Lung (tissue), 17 donors: ENCODE measurements at places on chromosomes 11 and 22.

DNA sequence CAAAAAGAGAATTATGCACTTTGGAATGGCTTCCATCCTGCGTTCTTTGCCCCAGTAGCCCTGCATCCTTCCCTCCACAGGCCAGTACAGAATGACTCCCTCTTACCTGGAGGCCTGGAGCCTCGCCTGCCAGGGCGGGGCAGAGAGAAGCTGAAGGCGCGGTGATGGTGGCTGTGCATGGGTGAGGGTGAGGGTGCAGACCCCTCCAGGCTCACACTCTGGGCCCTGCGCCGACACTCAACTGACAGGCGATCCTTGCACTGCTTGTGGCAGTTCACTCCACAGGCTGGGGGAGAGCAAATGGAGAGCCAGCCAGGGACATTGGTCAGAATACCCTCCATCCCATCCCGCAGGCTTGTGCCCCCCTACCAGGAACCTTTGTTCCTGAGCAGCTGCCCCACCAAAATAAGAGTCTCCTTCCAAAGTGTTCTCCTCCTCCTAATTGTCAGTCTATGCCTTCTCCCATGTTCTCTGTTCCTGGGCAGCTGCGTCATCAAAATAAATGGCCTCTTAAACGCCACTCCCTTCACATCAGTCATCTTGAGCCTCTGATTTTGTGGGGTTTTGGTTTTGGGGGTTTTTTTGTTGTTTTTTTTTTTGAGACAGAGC, 5.9 kb upstream of the NRXN2 start:
- DNase-seq: no peak

GRCh38 chr11:100675115-100675650, 11.9 kb upstream of the ARHGAP42 start:
- peak; percentile 52 for DNase-seq

- peak; percentile 21 for DNase-seq
Measured at GRCh38 chr11:15968461-15969130, 387.8 kb downstream of the SOX6 start.

DNA sequence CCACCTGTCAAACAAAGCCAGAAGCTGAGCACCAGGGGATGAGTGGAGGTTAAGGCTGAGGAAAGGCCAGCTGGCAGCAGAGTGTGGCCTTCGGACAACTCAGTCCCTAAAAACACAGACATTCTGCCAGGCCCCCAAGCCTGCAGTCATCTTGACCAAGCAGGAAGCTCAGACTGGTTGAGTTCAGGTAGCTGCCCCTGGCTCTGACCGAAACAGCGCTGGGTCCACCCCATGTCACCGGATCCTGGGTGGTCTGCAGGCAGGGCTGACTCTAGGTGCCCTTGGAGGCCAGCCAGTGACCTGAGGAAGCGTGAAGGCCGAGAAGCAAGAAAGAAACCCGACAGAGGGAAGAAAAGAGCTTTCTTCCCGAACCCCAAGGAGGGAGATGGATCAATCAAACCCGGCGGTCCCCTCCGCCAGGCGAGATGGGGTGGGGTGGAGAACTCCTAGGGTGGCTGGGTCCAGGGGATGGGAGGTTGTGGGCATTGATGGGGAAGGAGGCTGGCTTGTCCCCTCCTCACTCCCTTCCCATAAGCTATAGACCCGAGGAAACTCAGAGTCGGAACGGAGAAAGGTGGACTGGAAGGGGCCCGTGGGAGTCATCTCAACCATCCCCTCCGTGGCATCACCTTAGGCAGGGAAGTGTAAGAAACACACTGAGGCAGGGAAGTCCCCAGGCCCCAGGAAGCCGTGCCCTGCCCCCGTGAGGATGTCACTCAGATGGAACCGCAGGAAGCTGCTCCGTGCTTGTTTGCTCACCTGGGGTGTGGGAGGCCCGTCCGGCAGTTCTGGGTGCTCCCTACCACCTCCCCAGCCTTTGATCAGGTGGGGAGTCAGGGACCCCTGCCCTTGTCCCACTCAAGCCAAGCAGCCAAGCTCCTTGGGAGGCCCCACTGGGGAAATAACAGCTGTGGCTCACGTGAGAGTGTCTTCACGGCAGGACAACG, 11.7 kb downstream of the CXCR5 start:
- no peak for DNase-seq

DNA sequence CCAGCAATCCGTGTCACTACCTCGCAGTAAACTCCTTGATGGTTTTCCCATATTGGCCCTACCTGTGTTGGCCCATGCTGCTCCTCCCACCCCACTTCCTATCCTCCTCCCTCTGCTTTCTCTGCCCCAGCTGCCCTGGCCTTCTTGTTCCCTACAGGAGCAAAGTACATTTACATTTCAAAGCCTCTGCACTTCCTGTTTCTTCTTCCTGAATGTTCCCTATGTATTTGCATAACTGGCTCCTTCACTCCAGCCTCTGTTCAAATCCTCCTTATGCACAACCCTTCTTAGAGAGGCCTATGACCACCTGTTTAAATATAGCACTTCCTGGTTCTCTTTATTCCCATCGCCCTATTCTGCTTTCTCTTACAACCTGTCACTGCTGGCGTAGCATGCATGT, 62.2 kb downstream of the PARVA start:
- no peak for DNase-seq

- DNase-seq: no peak
Measured at GRCh38 chr11:3958281-3958680, 102.8 kb downstream of the STIM1 start.

DNA sequence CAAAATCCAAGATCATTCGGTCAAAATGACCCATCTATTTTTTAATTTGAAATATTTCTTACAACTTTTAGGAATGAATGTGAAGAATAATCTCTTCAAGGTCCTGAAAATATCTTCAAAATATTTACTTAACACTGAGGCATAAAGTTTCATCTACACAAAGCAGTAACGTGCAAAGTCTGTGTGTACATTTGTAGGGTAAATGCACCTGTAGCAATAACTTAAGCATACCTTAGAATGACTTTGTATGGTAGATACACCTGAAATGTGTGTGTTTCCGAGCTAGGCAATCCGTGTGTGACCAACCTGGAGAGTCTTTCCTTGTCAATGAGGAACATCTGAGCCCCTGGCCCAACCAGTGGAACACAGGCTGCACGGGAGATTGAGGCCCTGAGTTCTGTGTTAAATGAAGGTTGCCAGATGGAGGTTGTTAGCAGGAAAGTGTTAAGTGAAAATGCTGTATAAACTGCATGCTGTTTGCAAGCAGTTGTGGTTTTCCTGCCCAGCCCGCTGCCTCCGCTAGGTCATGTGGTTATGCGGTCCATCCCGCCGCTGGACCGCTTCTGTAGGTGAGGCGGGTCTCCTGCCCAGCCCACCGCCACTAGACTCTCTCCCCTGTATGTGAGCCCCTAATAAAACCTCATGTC, 7.6 kb upstream of the CTR9 start:
- no peak for DNase-seq

DNA sequence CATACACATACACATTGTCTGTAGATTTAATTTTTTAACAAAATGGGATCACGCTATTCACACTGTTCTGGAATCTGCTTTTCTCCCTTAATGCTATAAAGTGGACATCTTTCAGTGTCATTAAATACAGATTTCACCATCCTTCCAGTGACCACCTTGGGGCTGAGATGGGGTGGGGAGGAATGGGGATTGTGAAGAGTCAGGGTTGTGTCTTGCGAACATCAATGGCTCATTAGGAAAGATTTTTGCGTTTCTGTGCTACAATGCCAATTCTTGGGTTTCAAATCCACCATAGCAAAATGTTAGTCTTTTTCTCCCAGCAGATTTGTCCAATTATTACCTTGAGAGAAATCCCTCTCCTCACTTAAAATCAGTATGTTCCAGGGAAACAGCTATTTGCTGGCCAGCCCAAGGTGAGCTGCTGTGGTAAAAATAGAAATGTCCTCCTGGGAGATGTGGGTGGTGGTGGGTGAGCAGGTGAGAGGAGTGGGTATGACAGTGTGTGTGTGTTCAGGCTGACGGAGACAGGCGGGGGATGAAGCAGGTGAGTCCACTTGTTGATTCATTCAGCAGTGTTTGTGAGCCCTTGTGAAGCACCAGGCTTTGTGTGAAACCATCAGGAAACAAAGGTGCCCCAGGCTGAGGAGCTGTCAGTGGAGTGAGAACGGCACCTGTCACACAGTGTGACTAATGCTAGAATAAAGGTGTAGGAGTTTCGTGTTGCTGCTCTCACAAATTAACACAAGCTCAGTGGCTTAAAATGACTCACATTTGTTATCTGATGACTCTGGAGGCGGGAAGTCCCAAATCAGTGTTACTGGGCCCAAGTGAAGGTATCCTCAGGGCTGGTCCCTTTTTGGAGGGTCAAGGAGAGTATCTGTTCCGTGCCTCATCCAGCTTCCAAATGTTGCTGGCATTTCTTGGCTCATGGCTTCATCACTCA, 1.7 kb upstream of the CBX6 start:
- peak; percentile 10 for DNase-seq

GRCh38 chr11:123624974-123625373, 29.4 kb downstream of the SCN3B start:
- DNase-seq: no peak

GRCh38 chr11:108235633-108236032, 12.8 kb downstream of the ATM start:
- DNase-seq: no peak

DNA sequence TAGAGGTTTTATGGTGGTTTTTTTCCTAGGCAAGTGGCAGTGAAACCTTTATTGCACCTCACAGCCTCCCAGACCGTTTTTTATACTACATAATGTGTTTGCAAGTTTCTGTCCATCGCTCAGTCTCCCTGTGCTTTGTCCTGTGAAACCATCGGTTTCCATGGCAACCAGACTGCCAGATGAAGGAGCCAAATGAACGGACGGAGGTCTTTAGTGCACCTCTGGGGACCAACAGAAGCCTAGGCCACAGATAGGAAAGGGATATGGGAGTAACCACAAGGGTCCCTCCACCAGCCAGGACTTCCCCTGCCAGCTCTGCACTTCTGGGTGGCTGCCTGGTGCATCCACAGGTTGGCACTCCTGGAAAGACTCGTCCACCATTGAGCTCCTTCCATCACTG, 165.0 kb downstream of the CHST1 start:
- peak; percentile 52 for DNase-seq

GRCh38 chr11:36002196-36002595, 58.3 kb downstream of the LDLRAD3 start:
- DNase-seq: peak; percentile 42

DNA sequence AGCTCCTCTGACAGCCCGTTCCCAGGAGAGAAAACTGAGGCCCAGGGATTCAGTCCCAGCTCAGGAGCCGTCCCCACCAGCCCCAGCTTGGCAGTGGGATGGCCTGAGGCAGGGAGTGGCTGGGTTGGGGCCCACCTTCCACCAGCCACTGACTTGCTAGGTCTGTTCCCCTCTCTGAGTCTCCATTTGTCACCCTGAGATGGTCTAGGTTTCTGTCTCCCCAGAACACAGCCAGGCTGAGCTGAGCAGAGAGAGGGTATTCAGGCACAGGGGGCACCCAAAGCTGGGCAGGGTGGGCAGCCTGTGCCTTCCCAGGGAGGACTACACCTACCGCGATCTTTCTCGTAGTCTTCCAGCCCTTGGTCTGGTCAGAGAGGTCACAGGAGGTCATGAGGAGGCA, 95.7 kb downstream of the PDE2A start:
- no peak for DNase-seq

- DNase-seq: no peak
Measured at GRCh38 chr11:63663809-63664208, 7.4 kb downstream of the ATL3 start.

DNA sequence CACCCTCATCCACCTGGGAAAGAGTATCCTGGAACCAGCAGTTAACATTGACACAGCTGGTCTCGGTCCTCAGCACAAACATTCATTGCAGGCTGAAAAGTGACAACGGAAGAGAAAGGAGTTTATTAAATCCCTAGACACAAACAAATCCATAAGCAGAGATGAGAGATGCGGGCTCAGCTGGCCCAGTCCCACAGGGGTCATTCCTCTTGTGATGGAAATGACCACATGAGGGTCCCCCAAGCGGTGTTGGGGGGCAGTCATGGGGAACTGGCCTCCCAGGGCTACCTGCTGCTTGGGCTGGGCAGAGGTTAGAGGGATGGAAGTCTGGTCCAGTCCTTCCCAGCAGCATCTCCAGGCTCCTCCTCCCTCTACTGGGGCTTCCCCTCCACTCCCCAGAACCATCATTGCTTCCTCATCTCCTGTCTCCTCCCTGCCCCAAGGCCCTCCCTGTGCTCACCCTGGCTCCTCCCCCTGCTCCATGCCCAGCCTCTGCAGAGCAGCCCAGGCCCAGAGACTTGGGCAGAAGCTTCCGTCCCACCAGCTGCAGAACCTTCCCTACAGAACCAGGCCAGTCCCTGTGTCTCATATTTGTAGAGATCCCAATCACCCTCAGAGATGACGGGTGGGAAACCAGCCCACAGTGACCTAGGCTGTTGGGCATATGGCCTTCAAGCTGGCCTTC, 5.4 kb upstream of the IGLL5 start:
- no peak for DNase-seq

- no peak for DNase-seq
Measured at GRCh38 chr22:39281126-39281525, 36.3 kb upstream of the PDGFB start.

DNA sequence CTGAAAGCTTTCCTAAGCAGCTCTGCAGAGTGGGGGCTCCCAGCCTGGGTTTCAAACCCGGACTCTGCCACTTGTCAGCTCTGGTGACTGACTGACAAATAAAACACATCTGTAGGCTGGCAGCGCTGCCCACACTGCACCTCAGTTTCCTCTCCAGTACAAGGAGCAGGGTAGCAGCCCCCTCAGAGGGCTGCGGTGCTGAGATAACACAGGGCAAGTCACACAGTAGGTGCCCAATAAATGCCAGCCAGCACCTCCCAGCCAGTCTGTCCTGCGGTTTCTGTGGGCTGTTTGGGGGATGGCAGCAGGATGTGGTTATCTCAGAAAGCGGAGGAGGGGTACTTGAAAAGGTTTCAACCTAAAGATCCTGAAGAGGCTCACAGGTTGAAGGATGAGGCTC, 1.5 kb downstream of the SYT12 start:
- DNase-seq: no peak

- no peak for DNase-seq
Measured at GRCh38 chr11:68036141-68036716, 2.6 kb upstream of the TCIRG1 start.

DNA sequence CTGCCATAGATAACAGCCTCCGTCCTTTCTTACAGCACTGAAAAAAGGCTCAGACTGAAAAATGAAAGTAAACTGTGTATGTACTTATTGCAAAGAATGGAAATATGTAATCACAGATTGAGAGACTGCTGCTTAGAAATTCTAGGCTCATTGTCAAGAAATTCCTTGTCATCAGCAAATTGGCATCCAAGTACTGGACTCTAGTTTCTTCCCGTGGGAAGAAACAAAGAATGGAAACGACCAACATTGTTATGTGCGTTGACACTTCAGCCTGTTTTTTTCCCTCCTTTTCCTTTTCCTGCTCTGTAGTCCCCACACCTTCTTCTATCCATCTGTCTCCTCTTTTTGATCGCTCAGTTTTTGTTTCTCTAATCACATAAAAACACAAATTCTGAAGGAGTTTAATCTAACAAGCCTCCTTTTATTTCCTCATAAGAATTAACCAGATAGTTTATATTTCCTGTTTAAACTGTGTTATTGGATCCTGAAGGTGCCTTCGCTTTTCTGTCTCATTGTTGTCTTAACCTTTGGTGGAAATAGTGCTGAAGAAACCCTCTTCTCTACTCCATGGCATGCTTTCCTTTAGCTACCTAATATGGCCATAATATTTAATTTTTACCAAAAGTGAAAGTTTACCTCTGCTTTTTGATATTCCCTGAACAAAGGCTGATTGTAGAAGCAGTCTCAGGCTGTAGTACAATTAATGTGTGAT, 20.0 kb upstream of the CASP12 start:
- DNase-seq: no peak
